ENCODE measurements at places on chromosomes 5 and 9.

GRCh38 chr5:38823503-38823902 is 22.3 kb upstream of the OSMR start:
- no peak for DNase-seq

DNA sequence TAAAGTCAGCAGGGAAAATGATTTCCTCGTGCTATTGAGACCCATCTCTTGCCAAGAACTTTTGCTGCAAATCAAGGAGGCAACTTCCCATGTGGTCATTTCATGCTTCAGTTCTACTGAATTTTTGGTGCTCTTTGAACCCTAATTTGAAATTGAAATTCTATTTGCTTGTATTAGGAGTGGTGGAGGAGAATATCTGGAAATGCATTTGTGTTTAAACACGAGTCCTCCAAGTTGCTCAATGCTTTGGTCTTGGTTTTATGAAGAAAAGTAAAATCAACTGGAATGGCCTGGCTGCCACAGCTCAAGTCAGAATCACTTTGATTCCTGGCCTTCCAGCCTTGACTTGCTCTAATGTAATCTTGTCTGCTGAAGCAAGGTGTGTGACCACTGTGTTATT is 613.2 kb downstream of the TLE1 start:
- DNase-seq = no peak

- no peak for DNase-seq
Observed at GRCh38 chr5:100694100-100694499, 158.9 kb downstream of the FAM174A start.

- no peak for DNase-seq
Observed at GRCh38 chr9:128416014-128416413, 4.6 kb upstream of the CERCAM start.

DNA sequence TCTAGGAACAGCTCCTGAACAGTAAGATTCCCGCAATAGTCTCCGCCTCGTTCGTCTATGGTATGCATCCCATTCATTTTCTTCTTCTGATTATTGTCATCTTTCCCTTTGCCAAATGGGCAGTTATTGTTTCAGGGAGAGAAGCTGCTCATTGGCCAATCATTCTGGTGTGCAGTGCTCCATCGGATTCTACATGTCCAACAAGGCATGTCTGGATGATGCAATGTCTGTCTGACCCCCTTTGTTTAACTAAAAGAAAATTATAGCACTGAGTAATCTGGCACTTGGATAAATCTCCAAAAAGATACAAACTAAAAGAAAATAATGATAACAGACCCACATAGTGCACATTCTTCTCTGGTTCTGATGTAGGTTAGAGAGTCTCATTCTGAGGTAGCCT is 515.6 kb upstream of the DMAC1 start:
- DNase-seq = no peak

DNA sequence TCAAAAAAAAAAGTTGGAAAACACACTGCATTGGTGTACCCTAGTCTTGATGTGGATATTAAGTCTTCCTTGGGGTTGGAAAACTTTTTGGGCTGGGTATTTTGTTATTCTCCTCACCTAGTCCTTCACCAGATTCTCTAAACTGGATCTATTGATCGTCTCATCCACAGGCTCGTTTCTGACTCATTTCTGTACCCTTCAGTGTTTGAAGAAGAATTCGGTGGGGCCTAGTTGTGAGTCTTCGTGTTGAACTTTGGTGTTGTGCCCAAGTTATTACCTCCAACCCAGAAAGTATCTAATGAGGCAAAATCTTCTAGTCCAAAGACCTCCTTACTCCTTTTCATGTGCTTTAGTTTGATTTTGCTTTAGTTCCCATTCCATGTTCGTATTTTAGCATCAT is 1.6 kb downstream of the NFX1 start:
- DNase-seq = no peak

GRCh38 chr9:107586493-107586892 is 96.9 kb upstream of the KLF4 start:
- DNase-seq = no peak

DNA sequence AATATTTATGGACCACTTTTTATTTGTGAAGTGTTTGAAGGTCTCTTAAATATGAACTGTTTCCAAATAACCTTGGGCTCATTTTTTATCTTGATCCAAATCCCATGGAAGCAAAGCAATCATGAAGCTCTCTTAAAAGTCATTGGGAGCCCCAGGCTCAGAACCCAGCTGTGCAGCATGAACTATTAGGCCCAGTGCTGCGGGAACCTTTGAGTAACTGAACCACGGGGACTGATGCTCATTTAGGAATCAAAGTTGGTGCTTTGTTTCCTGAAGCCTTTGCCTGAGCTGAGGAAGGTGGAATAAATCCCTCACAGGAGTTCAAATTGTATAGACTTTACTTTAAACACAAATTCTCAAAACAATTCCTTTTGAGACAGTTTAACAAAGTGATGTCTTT is 27.8 kb downstream of the MAT2B start:
- no peak for DNase-seq

- DNase-seq = no peak
Observed at GRCh38 chr5:131322926-131323325, 59.1 kb downstream of the CDC42SE2 start.

GRCh38 chr5:140131967-140132409 is 6.3 kb downstream of the IGIP start:
- no peak for DNase-seq

DNA sequence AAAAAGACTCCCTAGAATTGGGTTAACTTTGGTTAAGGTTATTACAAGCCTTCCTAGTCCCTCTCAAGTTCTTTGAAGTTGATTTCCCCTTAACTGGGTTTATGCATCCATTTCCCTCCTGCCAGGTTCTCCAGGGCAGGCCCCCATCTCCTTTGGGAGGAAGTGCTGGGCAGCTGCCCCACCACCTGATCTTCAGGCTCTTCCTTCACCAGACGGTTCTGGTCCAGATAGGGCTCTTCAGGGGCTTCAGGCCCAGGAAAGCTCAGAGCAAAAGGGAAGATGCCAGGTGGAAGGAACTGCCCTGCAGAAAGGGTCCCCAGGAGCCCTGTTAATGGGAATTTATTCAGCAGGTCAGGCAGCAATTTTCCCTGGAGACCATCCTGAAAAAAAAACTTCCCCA is 2.1 kb downstream of the SMIM32 start:
- no peak for DNase-seq

DNA sequence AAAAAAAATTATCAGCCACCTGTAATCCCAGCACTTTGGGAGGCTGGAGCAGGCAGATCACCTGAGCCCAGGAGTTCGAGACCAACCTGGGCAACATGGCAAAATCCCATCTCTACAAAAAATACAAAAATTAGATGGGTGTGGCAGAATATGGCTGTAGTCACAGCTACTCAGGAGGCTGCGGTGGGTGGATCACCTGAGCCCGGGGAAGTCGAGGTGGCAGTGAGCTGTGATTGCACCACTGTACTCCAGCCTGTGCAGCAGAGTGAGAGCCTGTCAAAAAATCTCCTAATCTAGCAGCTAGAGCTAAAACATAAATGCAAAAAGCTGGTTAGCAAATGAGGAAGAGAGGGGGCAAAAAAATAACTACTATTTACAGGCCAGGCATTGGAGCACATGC is 12.0 kb downstream of the PSMB7 start:
- DNase-seq = no peak

- no peak for DNase-seq
Observed at GRCh38 chr5:52995095-52995494, 5.9 kb downstream of the ITGA2 start.

- DNase-seq = no peak
Observed at GRCh38 chr9:70641631-70642030, 227.2 kb upstream of the KLF9 start.

- DNase-seq = no peak
Observed at GRCh38 chr5:43389679-43390329, 22.4 kb downstream of the CCL28 start.

GRCh38 chr5:146310540-146310939 is 28.1 kb upstream of the POU4F3 start:
- DNase-seq = no peak

DNA sequence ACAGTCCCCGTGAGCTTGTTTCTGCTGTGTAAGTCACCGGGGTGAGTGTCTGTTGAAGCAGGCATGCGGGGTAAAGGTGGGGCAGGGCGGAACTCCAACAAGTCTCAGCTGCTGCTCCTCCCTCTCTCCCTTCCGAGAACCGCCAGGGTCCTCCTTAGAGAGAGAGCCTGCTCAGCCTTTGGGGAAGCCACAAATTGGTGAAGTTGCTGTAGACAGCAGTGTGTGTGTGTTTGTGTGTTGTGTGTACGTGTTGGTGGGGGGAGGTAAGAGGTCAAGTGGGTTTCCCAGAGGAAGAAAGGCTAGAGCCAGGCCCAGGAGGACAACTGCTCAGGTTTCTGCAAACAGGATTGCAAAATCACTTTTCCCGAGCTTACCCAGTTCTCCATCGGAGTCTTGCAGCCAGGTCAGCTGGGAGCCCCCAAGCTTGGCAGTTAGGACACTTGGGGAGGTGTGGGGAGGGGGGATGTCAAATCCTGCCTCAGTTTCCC is 38.9 kb upstream of the DAB2IP start:
- DNase-seq = no peak

- DNase-seq = no peak
Observed at GRCh38 chr9:111198936-111199335, 131.1 kb downstream of the OR2K2 start.

GRCh38 chr9:118059484-118060278 is 355.5 kb downstream of the TLR4 start:
- no peak for DNase-seq

DNA sequence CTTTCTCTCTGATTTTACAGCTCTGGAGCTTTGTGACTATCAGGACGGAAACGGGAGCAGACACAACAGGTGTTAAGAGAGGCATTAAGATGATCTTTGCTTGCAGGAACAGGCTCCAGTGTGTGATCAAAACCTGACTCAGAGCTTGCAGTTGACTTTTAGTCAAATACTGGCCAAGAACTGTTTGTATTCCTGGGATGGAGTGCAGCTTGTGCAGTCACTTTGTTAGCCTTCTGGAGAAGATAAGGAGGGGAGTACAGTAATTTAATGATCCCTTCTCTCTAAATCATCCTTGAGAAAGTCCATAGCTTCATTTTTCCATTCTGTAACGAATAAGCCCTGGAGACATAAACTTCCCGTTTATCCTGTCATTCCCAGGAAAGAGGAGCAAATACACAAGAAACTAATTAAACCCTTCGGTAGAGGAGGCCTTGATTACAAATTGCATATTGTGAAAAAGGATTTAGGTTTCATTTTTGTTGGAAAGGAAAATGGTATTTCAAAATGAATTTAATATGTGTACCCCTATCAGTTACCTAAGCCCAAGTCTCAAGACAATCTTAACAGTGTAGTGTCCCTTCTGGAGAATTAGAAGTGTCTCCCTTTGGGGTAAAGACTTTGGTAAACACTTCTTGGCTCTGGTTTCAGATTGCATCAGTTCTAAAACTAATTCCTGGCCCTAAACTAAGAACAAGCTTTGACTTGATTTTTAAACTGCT is 3.1 kb upstream of the STOM start:
- DNase-seq = no peak

Measured in activated CD8-positive, alpha-beta memory T cell treated with anti-CD3 and anti-CD28 coated beads for 1 hour (primary cell).